Inflammatory macrophage treated with lipopolysaccharide for 1 hour (primary cell): ENCODE measurements at places on chromosomes 4 and X.

DNA sequence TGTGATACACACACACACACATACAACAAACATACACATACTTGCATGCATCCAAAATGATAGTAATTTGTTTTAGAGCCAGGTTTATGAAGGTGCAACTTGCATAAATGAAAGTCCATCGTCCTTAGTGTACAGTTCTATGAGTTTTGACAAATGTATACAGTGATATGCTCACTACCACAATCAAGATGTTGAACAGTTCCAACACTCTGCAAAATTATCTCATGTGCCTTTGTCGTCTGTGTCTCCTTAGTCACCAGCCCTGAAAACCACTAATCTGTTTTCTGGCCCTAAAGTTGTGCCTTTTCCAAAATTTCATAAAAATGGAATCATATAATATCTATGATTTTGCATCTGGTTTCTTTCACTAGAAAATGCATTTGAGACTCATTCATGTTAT lies 67.8 kb upstream of the ANXA3 start:
- no peak for DNase-seq

DNA sequence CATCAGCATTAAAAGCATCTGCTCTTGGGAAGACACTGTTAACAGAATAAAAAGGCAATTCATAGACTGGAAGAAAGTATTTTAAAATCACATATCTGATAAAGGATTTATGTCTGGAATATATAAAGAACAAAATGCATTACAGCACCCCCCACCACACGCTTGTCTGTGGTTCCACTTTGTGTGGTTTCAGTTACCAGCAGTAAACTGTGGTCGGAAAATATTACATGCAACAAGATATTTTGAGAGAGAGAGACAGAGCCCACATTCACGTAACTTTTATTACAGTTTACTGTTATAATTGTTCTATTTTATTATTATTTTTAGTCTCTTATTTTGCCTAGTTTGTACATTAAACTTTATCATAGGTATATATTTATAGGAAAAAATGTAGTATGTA lies 21.2 kb upstream of the PDE6B start:
- DNase-seq = no peak

DNA sequence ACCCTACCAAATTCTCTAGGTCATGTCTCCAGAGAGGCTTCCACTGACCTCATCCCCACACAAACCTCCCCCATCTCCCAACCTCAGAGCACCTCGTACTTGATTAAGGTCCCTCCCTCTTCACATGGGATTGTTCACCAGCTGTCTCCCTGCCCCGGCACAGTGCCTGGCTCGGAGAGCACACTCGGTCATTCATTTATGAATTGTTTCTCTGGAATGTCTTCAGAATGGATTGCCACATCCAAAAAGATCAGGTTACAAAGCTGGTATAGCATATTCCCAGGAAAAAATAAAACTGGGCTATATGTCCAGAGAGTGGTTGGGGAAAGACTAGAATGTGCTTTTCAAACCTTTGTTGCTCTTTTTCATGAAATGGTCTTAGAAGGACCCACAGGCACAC lies 21.6 kb downstream of the JAKMIP1 start:
- no peak for DNase-seq

DNA sequence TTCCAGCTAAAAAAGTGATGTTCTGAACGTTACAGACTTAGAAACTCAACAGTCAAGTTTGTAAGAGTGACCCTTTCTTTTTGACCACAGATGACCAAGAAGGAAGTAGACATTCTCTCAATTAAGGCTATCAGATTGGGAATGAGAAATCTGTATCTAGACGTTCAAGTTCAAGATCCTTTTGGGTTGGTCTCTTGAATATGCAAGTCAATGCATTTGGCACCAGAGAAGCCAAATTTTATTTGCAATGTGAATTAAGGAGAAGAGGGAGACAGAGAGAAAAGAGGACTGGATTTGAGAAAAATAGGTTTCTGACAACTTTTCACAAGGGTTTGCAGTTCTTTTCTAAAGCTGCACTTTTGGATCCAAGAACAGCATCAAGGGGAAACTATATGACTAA lies 17.5 kb upstream of the SULT1E1 start:
- DNase-seq = no peak

DNA sequence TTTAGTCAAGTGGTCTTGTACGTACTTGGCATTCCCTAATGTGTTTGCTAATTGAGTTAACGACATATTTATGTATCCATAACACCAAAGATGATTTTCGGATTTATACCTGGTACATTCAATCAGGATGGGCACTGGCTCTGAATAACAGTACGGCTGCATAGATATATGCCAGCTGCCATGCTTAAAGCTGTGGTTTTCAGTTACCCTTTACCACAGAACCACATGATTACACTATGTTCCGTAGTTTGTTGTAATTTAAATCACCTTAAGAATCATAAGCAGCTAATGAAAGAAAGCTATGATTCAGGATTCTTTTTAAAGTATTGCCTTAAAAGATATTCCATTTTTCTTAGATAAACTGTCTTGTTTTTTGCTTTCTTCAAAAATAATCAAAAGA lies 53.6 kb downstream of the FIP1L1 start:
- DNase-seq = no peak

DNA sequence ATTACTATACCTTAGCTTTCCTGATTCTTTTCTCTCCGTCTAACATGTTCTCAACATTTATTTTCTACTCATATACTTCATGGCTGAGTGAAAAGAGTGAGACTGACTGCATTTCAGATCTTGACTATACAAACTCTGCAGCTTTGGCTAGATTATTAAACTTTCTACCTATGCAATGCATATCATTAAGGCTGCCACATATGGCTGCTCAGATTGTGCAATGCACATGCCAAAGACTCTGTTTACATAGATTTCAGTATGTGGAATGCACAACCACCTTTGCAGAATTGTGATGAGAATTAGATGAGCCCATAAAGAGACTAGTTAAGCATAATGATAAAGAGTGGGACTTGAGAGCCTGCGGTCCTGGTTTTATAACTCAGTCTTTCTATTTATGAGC lies 196.5 kb downstream of the BMPR1B start:
- no peak for DNase-seq

DNA sequence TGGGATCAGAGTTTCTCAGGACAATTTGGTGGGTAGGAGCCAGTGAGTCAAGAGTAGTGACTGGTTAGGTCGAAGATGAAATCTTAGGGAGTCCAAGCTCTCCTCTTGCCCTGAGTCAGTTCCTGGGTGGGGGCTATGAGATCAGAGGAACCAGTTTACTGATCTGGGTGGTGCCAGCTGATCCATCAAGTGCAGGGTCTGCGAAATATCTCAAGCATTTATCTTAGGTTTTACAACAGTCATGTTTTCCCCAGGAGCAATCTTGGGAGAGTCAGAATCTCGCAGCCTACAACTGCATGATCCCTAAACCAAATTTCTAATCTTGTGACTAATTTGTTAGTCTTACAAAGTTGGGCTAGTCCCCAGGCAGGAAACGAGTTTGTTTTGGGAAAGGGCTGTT lies 1833.2 kb upstream of the PCDH7 start:
- no peak for DNase-seq

DNA sequence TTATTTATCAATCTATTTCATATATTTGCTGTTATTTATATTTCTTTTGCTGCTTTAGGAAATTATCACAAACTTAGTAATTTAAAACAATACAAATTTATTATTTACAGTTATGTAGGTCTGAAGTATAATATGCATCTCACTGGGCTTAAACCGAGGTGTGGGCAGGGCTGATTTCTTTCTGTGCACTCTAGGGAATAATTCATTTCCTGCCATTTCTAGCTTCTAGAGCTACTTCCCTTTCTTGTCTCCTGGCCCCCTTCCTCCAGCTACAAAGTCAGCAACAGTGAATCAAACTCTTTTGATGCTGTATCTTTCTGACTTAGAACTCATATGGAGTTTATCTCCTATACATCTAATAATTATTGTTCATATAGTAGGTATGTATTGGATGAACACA lies 303.5 kb upstream of the ARSJ start:
- DNase-seq = no peak

GRCh38 chr4:140743194-140743931 lies 12.8 kb downstream of the TBC1D9 start:
- DNase-seq = peak; percentile 48

DNA sequence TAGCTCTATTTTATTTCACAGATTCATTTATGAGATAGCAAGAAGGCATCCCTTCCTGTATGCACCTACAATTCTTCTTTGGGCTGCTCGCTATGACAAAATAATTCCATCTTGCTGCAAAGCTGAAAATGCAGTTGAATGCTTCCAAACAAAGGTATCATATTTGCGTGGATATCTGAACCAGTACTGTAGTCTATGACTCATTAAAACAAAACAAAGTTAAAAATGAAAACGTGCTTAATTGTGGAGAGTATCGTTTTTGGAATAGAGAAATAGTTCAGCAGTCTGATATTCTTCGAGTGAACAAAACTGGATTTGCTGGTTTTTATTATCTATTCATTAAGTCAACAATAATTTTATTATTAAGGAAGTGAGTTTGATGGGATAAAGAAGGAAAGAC lies 6.3 kb downstream of the AFP start:
- DNase-seq = no peak

DNA sequence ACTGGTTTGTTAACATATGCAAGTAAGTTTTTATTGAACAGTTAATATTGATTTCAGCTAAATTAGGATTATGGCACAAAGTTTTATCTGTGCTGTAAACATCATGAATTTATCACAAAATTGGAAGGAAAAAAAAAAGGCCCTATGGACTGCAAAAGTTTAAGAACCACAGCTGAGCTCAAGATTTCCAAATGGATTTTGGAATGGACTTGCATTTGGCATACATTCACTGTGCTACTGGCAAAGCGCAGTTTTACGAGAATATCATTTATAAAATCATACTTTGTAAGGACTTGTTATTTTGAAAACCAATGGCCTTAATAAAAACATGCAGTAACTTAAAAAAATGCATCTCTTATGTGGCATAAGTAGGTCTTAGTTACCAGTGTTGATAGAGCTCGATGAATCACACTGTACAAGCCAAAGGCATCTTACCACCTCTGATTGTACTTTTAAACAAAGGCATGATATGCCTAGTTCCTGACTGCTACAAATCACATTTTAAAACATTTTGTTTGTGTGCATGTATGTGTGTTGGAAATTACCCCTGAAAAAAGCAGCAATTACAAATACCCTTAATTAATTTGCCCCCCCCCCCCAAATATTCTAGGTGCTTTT lies 58.6 kb downstream of the TAB3 start:
- no peak for DNase-seq

DNA sequence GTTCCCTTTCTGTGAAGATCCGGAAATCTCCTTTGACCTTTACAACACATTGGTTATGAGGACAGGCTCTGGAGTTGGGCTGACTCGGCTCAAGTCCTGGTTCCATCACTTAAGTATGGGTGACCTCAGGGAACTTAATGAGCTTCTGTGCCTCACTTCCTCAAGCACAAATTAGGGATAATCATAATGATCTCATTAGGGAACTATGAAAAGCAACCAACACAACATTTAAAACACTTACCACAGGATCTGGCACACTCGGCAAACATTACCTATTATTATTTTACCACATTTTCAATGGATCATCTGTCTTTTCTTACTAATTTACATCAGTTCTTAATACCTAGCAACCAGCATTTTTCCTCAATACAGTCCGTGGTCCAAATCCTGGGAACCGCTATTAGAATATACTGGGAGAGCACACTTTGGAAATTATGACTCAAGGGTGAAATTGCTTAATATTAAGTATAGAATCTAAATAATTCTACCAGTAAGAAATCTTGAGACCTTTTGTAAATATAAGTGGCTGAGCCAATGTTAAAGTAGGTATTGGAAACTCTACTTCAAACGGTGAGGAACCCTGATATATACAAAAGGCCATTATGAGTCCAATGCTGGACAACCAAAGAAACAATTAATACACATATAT lies 19.6 kb downstream of the ADGRA3 start:
- no peak for DNase-seq

DNA sequence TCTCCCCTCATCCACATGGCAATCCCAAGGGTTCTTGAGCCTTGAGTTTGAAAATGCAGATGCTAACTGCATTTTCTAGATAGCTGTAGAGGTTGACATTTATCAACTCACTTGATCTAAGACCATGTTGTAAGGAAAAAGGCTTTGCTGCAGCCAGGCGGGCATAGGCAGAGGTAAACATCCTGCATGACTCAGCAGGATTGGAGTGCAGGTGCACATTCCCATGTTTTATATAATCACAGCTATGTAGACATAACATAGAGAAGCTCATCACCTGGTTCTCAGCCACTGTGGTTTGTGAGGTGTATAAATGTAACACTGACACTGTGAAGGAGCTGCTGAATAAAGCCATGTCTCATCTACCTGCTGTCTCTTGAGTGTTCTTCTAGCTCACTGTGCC lies 62.3 kb upstream of the PDE5A start:
- DNase-seq = no peak
